Mammary epithelial cell (primary cell): ENCODE measurements at places on chromosomes 4 and X. TPM values are rescaled to one million over a fixed set of nuclear protein-coding genes. Genes with fewer than 3 reads are reported as not detected.

Gene NKX6-1
- polyA plus RNA-seq: not detected

Gene PTTG2
- polyA plus RNA-seq: not detected

DNA sequence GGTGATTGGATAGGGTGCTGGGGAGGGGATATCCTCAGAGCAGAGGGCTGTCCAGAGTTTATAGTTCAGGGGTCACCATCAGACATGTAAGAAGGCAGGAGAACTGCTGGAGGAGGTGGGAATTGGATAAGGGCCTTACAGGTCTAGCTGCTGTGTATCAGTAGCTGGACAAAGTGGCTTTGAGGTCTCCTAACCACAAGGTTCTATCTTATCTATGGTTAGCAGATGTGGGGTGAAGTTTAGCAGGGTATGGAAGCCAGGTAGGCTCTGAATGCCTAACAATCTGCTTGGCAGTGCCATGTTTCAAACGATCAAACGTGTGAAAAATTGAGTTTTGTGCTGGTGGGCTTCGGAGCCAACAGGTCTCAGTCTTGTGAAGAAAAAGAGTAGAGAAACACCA lies 32.1 kb upstream of the MAGEA8 start:
- DNase-seq: no peak

GRCh38 chr4:68368691-68369131 lies 18.8 kb upstream of the YTHDC1 start:
- DNase-seq: peak; percentile 89

Gene ADGRG2
- polyA plus RNA-seq: 0.22 TPM

Gene COL25A1
- not detected for polyA plus RNA-seq

- DNase-seq: no peak
Measured at GRCh38 chr4:145644699-145645098, 25.5 kb downstream of the MMAA start.

- DNase-seq: no peak
Measured at GRCh38 chr4:62881210-62881609, 1528.0 kb downstream of the TECRL start.

- DNase-seq: no peak
Measured at GRCh38 chr4:8846826-8847225, 24.8 kb downstream of the HMX1 start.
